ENCODE measurements at places on chromosomes 16 and 17.

DNA sequence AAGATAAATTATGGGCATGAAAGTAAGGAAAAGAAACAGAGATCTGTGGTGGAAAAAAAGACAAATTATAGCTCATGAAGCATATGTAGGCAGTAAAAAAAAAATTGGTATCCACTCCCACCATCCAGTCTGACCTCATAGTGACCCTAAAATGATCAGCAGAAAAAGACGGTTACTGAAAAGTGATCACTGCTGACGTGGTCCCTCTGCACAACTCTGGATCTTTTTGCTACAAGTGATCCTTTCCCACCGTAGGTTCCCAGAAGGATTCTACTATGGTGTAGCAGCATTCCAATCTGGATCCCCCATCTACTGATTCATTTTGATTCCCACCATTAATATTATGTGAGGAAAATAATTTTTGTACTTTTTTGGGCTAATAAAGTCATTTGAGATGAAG is 10.9 kb upstream of the CHST6 start:
- DNase-seq, result no peak

DNA sequence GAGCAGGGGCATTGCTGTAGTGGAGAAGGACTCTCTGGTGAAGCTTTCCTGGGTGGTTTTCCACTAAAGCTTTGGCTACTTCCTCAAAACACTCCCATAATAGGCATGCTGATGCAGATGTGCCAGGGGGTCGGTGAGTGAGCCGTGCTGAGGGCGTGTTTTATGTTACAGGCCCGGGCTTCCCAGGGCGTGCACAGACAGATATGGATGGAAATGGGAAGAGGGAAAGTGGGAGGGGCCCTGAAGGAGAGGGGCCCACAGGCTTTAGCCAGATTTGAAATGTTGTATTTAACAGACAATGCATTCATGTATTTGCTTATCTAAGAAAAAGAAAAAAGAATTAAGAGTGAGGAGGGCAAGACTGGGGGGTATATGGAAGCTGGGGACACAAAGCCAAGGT is 56.3 kb downstream of the IL21R start:
- no peak for DNase-seq

- no peak for DNase-seq
These were observed 13.5 kb downstream of the COL1A1 start for GRCh38 chr17:50187751-50188530.

GRCh38 chr16:81956213-81956948 is 54.9 kb downstream of the SDR42E1 start:
- DNase-seq, result no peak

DNA sequence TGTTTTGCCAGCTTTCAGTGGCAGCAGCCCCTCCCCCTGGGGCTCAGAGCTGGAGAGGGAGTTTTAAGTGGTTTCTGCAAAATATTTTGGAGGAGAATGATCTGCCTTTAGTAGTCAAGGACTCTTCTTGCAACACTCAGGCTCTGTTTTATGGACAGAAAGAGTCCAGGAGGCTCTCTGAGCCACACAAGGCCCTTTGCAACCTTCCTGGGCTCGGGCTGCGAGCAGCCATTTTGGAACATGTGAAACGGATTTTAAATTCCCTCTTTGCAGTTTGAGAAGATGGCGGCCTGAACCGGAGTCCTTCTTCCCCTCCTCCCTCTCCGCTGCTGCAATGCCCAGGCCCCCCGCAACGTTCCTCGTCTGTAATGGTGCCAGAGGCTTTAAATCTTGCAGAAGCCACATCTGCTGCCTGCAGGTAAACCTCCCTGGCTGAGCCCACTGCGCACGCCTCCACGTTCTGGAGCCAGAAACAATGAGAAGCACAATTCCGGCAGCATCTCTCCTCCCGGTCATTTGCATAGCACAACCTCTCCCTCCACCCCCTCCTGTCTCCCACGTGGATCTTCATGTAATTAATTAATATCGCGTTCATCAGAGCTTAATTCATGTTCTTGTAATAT is 386.1 kb downstream of the SEC14L1 start:
- no peak for DNase-seq

DNA sequence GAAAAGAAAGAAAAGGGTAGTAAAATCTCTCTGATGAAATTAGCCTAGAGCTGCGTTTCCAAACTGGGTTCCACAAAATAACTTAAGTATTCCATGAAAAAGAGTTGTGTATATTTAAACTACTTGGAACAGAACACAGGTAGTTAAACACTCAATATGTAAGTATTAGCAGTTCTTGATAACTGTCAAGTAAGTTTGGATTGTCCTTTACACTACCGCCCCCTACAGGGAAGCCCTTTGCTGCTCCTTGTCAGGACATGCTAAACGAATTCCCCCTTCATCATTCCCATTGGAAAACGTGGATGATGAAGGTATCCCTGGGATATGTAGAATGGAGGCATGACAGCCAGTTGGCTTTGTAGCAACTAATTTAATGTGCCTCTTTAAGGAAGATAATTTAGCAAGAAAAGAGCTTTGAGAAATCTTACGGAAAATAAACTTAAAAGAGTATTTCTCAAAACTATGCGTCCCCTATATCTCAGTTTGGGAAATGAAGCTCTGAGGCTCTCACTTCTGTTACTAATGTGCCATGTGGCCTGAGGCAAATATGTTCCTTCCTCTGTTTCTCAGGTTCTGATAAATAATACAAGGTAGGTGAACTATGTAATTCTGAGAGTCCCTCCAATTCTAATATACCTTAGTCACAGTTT is 18.8 kb downstream of the NCBP3 start:
- DNase-seq, result no peak

DNA sequence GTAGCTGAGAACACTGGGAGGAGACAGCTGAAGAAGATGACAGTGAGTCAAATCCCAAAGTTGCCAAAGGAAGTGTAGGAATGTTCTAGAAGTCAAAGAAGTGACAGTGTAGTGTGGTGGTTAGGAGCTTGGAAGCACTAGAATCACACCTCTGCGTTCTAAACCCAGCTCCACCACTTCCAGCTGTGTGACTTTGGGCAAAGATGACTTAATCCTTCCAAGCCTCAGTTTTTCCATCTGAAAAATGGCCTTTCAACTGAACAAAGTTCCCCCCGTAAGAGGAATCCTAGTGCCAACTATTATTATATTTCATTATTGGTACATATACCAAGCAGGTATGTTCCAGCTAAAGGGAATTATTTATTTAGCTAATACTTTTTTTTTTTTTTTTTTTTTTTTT is 56.0 kb downstream of the IQCK start:
- no peak for DNase-seq

- no peak for DNase-seq
These were observed 18.6 kb upstream of the HAPSTR1 start for GRCh38 chr16:9072806-9073341.

DNA sequence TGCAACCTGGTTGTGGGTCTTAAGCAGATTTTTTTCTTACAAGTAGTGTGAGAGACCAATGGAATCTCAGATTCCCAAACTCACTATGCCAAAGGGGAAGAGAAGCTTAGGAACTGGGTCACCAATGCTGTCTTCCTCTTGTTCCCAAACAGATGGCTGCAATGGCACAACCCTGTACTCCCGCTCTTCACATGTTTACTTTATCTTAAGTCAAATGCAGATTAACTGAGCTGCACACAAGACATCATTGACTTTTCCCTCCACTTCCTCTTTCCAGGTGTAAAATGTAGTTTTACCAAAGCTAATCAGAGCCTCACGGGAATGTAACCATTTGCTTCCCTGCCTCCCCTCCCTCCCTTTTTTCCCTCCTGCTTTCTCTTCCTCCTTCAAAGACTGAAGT is 14.4 kb upstream of the CD300E start:
- no peak for DNase-seq

- no peak for DNase-seq
These were observed 233.1 kb upstream of the WSCD1 start for GRCh38 chr17:5837055-5837491.

GRCh38 chr17:77308861-77309726 is 168.3 kb downstream of the SEC14L1 start:
- DNase-seq, result no peak

DNA sequence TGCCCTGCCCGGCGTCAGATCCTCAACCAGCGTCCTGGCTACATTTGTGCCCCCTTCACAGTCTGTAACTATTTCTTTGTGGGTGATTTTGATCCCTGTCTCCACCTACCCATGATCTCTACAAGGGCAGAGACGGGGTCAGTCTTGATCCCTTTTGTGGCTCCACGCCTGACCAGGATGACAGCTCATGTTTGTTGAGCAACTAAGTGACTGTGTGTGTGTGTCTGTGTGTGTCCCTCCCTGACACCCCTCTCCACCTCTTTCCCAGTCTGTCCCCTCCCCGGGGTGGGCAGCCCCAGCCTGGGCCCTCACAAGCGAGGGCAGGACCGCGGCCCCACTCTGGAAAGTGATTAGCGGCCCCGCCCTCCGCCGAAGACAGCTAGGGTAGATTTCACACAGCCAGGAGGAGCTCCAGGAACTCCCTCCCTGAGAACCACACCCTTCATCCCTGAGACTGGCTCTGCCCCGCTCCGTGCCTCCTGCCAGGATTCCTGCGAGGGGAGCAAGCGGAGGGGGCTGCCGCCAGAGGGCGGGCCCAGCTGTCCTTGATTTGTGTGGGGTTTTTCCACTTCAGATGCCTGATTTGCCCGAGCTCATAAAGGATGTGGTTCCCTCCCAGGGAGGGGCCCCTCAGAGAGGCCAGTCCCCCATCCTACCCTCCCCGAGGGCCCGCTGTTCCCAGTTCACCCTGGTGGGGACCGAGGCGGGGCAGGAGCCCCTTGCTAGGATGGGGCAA is 5.3 kb upstream of the HS3ST6 start:
- DNase-seq, result no peak

- DNase-seq, result no peak
These were observed 536.9 kb upstream of the CDH11 start for GRCh38 chr16:65658787-65659220.

GRCh38 chr16:46950009-46950408 is 23.5 kb downstream of the DNAJA2 start:
- DNase-seq, result no peak

GRCh38 chr16:69150146-69150865 is 17.9 kb downstream of the UTP4 start:
- DNase-seq, result no peak

DNA sequence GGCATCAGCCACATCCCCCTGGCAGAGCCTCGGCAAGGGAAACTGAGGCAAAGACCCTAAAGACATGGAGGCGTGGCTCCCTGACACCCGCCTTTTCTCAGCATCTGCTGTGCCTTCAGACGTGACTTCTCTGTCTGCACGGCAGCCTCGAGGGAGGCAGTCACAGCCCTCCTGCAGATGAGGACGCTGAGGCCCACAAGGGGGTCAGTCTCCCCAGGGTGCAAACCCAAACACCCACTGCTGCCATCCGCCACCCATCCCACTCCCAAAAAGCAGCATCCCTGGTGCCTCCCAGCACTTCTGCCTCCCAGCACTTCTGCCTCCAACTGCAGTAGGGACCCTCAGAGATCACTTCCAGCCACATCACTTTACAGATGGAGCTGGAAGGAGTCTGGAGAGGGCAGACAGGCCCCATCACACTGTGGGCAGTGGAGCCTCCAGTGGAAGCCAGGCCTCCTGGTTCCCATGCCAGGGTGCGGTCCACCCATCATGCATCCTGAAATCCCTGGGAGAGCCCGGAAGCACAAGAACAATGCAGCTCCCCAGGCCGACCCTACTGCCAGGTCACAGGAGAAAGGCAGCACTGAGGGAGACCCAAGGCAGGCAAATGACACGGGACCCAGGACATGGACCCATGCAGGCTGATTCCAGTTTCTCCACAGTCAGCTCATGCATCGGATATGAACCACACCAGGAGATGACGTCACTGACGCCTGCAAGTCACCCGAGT is 23.8 kb downstream of the KDM8 start:
- DNase-seq, result no peak

GRCh38 chr17:50380369-50381259 is 7.6 kb downstream of the EME1 start:
- DNase-seq, result no peak
